ENCODE measurements at places on chromosomes 5 and 9. TPM values are rescaled to one million over a fixed set of nuclear protein-coding genes. Genes with fewer than 3 reads are reported as not detected.

DNA sequence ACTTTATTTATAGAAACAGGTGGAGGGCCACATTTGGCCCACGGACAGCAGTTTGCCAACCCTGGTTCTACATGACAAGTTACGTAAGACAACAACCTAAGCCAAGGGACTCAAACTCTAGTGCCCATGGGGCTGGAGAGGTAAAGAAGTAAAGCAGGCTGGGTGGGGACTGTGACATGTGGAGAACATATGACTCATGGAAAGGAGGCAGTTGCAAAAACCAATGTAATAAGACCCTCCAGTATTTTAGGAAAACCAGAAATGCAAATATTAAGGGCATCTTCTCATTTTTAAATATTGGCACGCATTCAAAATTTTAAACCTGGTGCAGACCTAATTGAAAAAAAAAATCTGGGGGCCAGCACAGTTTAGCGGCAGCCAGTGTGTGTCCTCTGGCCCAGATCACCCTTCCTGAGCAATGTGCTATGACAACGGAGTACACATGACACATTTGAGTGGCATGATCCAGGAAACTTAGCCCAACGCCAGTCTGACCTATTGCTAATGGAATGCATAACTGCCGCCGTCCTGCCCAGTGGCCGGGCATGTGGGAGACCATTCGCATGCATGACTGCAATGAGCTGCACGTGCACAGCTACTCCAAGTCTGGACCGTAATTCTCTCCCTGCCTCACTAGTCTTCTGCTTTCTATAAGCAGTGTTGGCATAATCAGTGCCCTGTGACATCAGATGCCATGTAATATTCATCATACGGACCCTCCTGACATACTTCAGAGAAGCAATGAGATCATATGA, 97.2 kb downstream of the SH3TC2 start:
- DNase-seq: no peak

The PHF24 gene
- not detected for total RNA-seq

GRCh38 chr5:107545486-107545885, 125.3 kb downstream of the EFNA5 start:
- DNase-seq: no peak

DNA sequence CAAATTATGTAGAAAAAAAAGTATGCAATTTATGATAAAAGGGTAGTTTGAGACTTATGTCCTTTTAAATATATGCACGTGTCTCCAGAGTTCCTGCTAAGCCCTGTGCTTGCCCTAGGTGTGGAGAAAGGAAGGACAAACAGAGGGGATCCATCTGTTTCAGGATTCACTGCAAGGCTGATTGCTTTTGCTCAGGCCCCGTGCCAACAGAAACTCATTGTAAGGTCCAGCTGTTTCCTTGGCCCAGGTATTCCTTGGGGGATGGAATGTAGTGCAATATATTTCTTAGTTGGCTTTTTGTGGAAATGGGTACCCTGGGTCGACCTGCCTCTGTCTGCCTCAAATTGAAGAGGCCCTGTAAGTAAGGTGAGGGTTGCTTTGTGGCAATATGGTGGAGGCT, 268.6 kb upstream of the CLINT1 start:
- no peak for DNase-seq

- no peak for DNase-seq
These were observed 162.1 kb downstream of the ARL15 start for GRCh38 chr5:54148067-54148845.

The LHX3 gene
- 0.14 TPM for total RNA-seq

- DNase-seq: no peak
These were observed 6.9 kb upstream of the NUDT12 start for GRCh38 chr5:103569313-103570060.

DNA sequence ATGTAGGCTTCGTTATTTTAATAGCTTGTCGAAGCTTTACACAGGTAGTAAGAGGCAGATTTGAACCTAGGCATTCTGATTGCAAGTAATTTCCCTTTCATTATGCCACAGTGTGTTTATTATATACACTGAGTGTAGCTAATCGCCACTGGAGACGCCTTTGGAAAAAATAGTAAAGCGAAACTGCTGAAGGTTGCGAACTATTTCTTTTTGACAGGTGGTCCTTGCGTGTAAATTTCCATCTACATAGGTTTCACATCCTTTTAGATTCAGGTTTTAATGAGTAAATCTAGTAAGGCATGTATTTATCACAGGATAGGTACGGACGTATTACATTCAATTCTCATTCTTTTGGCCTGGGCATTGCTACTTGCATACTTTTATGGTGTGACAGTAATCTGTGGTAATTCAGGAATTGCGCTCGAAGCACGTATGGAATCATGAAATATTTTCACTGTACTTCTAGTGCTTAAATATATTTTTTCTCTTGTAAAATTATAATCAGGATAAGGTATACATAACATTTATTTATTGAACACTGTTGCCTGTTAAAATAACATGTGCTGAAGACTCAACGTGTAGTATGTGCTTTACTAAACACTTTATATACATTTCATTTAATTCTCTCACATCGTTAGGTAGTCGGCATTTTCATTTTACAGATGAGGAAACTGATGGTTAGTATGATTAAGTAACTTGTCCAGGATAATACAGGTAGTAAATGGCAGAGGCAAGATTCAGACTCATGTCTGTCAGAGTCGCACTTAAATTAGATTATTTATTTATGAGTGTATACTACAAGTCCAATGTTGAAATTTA, 1.8 kb downstream of the MARCHF6 start:
- DNase-seq: no peak

DNA sequence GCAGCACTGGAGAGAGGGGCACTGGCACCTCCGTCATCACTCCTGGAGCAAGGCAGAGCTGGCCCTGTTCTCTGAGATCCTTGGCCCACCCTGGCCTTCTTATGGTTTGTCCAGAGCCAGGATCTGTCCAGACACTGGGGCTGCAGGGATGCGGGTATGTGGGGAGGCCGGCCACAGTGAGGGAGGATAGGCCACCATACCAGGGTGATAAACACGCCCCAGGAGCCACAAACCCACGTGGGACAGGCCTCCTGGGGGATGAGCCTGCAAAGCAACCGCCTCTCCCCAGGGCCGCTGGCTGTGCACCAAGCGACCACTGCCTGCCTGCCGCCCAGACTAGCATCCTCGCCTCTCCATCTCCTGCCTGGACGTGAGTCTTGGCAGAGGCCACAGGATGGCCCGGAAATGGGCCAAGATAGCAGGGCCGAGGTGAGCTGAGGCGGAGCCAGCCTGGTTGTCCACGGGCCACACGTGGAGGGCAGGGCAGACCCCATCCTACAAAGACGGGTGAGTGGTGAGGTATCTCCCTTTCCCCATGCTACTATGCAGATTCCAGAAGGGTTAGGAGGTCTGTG, 4.5 kb downstream of the OBP2A start:
- DNase-seq: no peak

Measured in CD8-positive, alpha-beta T cell (primary cell).